ENCODE measurements at places on chromosomes 2 and 18.
A peak's percentile ranks its signal among the peaks of the same experiment; 100 is the strongest.

- DNase-seq = no peak
Measured at GRCh38 chr2:63580651-63581297, 7.5 kb downstream of the WDPCP start.

GRCh38 chr2:47021301-47022009 is 105.8 kb upstream of the MCFD2 start:
- no peak for DNase-seq

DNA sequence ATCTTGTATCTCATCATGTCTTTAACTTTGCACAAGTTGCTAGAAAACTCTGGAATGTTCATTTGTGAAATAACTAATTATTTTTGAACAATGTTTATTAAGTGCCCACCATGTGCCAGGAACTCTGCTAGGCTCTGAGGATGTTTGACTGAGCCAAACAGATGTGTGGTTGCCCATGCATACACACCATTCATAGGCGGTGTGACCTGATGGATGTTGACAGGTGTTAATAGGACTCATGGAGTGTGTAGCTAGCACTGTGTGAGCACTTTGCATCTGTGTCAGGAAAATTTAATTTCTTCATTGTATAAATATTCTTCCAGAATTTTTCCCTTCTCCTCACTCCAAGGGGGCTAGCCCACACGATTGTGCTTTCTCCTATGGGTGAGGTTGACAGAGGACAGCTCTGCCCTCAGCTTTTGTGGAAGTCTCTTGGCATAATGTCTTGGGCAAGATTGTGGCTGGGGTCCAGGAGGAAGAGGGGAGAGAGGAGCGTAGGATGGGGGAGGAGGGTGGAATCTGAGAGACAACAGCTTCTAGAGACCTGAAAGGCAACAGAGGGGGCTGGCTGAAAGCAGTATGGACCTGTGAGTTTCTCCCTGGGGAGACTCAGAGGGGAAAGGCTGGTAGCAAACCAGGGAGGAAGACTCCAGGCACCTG is 214.6 kb upstream of the CXCR4 start:
- no peak for DNase-seq

DNA sequence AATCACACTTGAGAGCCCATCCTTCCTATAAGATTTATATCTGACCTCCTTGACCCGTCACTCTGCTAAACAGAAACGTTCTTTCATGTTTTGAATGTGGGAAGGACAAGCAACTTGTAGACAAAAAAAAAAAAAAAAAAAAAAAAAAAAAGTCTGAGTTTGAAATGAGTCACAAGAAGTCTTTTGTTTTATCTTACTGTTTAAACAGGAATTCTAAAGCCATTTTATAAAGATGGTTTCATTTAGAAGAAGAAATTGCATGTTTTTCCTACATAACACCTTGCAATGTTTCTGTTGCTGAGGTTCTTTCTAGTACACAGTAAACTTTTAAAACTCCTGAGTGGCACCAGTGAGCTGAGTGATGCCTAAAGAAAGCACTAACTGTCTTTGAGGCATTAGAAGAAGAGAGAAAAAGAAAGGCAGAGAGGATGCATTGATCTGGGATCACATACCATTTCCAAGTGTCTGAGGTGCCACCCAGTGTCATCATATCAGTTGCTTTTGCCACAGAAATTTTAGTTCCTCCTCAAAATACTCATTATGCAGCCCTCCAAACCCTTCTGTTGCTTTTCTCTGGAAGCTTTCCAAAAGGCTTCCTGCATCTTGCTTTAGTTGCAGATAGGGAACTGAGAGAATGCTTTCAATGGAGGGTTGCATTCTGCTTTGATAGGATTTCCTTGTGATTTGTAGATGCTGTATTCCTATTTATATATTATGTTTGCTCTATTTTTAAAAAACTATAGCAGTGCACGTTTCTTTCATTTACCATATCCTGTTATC is 69.1 kb downstream of the ACVR2A start:
- DNase-seq = no peak

GRCh38 chr2:195498176-195498575 is 158.8 kb upstream of the SLC39A10 start:
- no peak for DNase-seq

- DNase-seq = no peak
Measured at GRCh38 chr18:23458830-23459529, 5.9 kb downstream of the RIOK3 start.

DNA sequence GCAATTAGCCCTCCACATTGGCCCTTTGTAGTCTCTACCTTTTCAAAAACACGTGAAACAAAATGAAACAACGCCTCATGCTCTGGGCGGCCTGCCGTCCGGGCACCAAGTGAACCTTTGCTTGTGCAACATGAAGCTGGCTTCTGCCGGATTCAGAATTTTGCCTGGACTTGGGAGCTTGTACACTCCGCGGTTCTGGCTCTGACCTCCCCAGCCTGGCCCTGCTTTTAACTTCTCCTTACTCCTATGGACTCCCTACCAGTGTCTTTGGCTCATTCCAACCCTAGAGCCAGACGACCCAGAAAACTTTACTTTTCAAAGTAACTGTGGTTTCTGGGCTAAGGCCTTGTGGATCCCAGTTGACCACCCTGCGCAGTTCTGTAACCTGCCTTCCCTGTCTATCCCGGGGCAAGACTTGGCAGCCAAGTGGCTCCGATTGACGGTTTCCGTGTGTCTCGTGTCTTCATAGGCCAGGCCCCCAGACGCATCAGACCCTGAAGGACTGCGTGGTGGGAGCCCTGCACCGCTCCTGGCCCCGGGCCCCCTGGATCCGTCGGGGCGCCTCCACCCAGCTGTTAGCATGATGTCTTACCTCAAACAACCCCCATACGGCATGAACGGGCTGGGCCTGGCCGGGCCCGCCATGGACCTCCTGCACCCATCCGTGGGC is 1.9 kb downstream of the OTX1 start:
- no peak for DNase-seq

DNA sequence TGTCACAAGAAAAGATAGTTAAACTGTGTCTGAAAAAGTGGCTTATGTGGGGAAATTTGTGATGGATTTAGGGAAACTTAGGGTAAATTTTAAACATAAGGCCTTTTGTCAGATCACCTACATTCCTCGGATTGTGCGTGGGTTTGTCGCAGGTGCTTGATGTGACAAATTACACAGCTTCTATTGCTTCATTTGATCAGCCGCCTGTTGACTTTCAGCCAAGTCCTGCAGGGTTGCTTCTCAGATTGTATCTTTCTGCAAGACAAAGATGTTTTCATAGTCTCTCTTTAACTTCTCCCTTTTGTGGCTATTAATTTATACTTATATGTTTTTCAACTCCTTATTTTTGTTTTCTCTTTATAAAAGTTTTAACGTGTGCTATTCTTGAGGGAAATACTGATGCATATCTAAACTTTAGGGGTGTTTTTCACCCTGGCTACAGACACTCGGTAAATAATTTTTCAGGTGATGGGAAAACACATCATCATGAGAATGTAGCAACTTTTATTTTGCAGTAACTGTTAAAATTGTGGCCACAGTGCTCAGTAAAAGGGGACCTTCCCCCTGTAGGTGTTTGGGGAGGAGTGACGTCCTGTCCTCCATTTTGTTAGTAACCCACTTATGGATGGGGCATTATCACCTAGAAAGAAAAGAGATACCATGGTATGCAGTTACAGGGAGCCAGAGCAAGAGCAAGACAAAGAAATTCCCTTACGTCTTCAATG is 31.4 kb downstream of the GALM start:
- DNase-seq = no peak

DNA sequence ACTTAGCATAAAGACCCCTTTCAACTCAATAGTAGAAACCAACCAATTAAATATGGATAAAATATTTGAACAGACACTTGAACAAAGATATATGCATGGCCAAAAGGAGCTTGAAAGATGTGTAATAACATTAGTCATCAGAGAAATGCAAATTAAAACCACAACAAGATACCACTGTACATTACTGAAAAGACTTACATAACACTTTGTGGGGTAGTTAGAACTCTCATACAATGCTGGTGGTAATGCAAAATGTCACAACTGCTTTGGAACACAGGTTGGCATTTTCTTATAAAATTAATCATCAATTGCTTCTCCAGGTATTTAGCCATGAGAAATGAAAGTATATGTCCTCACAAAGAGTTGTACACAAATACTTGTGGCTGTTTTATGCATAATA is 60.7 kb downstream of the TTC27 start:
- DNase-seq = no peak

DNA sequence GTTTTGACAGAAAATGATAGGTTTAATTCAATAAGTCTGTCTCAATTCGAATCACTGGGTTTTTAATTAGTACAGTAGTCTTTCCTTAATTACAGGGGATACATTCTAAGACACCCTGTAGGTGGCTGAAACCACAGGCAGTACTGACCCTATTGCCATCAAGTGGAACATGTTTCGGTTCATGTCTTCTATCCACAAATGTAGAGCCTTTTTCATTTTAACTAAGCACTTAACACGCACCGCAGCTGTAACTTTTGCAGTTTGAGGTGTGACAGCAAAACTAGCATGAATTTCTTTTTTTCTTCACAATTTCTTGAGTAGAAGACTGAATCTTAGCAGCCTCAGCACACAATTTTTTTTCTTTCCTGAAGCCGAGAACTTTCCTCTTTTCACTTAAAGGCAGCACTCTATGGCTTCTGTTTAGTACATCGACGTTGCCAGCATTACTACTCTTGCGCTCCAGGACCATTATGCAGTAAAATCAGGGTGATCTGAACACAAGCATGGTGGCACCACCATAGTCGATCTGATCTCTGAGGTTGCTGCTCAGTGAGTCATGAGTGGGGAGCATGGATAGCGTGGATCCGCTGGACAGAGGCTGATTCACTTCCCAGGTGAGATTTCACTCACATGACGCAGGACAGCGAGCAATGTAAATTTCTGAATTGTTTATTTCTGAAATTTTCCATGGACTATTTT is 805.1 kb downstream of the RNF144A start:
- DNase-seq = no peak

DNA sequence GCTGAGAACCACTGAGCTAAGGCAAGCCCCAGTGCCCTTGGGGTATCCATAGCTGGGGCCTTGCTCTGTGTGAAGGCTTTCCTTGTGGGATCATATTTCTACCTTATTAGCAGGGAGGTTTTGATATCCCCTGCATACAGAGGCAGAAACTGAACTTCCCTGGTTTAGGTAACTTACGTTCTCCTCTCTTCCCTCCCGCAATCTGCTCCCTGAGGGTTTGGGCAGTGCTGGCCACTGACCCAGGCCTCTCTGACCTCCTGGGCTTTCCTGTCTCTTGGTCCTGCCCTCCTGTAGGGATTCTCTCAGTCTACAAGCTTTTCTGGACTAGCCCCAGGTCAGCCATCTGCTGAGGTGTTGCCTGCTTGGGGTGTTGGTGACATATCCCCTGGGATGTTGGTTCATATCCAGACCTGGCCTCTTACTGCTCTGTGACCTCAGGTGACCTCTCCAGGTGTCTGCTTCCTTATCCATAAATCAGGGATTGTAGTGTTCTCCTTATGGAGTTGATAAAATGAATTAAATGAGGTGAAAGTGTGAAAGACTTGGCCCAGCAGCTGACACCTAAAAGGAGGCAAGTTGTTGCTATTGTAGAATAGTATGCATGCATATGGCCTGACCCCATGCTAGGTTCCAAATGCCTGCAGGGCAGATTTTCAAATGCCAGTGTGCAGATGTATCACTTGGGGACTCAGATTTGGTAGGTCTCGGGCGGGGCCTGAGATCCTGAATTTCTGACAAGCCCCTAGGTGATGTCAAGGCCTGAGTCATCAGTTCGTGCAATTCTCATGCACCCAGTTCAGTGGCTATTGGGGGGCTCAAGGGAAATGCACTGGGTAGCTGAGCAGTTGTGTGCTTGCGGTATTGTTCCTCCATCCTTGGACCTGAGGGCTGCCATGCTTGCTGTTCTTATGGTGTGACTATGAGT is 106.6 kb downstream of the FHOD3 start:
- DNase-seq = no peak

DNA sequence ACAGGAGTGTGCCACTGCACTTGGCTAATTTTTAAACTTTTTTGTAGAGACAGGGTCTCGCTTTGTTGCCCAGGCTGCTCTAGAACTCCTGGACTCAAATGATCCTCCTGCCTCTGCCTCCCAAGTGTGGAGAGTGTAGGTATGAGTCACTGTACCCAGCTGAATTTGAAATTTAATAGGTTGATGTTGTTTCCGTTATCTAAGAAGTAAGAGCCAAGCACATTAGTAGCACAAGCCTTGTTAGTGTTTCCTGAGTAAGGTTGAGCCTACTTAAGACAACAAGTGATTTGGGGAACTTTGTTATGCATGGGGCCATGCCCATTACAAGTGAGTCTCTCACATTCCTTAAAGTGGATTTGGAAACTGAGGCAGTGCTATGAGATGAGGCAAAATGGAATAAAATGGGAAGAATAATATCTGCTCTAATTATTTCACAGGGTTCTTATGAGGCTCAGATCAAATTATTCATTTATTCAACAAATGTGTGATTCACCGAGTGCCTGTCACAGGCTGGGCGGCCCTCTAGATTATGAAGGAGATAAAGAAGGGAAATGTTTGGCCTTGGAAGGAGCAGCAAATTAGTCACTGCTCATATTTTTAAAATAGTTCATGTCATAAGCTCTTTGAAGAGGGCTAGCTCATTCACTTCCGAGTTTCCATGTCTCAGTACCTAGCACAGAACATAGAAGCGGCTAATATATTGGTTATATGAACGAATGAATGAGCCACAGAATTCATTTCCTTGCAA is 217.2 kb downstream of the LDLRAD4 start:
- DNase-seq = no peak

GRCh38 chr18:60311676-60312360 is 60.8 kb downstream of the MC4R start:
- DNase-seq = no peak

GRCh38 chr18:52903857-52904256 is 563.9 kb downstream of the DCC start:
- peak; percentile 34 for DNase-seq

DNA sequence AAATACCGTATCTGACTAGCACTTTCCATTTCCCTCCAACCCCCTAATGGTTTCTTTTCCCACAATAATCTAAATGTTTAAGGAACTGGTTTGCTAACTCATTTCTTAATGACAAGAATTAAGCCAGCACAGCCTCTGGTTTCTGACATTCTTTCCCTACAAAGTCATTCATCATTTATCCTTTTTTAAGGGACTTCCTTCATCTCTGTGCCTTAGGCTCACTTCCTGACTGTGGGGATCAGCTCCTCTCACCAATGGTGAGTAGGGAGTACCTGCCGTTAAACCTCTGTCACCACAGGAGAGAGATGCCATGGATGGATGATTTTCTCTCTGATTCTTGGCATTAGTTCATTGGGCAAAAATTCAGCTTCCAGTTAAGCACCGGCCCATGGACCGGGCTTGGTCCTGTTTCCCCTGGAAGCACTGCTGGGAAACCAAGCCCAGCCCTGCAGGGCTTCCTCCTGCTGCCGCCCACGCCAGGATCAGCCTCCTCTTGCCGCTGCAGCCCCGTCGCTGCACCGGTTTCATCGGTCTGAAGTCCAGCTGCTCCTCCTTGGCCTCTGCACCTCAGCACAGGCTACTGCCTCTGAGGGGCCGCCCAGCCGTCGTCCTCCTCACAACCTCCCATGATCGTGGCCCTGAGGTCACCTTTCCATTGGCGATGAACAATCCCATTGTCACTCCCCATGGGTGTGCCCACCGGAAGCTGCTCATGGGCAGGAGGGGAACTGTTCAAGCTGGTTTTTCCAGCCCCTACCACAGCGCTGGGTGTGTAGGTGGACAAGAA is 64.0 kb upstream of the ZNF516 start:
- DNase-seq = no peak

DNA sequence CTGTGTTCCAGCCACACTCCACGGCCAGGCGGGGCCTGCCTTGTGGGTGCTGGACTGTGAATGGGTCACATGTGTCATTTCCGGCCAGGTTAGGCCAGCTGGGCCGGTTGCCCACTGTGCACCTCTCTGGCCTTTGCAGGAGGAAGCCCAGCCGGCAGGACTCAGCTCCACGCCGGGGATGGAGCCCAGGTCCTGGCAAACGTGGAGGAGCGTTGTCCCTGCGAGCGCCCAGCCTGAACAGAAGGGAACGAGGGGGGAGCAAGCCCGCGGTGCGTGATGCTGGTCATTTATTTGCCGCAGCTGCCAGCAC is 152.9 kb downstream of the PXDN start:
- DNase-seq = no peak

Data from renal pelvis (tissue), 12 donors.